GDM1 (cell line): ENCODE measurements at places on chromosomes 12 and 14.

DNA sequence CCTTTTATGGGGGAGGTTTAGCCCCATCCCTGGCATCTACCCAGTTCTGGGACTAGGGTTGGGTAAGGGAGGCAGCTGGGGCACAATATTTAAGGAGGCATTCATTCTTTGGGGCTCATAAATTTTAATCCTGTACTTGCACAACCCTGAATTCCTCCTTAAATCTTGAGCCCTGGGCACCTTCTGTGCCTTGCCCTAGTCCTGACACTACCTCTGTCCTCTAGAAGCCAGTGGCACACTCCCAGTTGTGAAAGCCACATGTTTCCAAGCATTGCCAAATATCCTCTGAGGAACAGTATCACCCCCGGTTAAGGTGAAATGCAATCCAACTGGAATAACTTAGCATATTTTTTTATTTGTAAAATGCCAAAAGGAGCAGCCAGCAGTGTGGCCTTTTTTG lies 36.6 kb downstream of the SLC16A7 start:
- DNase-seq = no peak

DNA sequence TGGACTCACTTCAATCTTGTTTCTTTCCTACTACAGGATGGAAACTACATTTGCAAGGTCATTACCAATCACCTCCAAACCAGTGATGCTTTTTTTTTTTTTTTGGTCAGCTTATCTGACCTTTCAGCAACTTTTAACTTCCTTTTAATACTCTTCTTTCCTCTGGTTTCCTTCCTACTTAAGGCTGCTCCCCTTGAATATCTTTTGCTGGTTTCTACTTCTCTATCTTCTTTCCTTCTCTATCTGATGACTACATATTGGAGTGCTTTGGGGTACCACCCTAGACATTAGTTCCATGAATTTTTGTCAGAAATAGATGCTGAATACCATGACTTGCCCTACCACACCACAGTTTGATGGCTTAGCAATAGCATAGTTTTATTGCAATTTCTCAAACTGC lies 197.7 kb upstream of the DDHD1 start:
- DNase-seq = no peak

DNA sequence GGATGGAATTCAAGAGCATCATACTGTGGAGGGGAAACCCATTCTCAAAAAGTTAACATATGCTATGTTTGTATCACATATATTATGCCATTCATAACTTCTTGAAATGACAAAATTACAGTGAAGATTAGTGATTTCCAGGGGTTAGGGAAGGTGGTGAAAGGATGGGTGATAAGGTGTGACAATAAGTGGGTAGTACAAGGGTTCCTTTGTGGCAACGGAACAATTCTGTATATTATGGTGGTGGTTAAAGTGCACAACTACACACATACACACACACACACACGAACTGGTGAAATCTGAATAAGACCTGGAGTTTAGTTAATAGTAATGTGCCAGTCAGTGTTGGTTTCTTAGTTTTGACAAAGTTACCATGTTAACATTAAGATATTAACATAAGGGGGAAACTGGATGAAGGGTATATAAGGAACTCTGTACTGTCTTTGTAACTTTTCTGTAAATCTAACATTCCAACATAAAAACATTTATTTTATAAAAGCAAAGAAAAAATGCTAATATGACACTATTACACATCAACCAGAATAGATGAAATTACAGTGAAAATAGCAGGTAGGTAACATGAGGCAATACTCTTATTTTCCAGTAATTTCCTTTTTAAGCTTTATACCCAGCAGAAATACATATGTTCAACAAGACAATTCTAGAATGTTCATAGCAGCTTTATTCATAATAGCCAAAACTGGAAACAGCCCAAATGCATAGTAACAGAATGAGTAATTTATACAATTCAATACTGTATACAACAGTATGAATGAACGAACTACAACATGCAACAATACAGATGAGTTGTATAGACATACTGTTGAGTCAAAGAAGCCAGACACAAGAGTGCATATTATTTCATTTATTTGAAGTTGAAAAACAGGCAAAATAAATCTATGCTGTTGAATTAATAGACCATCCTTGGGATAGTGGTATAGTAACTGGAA lies 44.0 kb upstream of the OR5AU1 start:
- DNase-seq = no peak

GRCh38 chr12:116039081-116039480 lies 238.4 kb downstream of the MED13L start:
- DNase-seq = no peak

GRCh38 chr12:66944365-66944764 lies 265.5 kb upstream of the GRIP1 start:
- no peak for DNase-seq

DNA sequence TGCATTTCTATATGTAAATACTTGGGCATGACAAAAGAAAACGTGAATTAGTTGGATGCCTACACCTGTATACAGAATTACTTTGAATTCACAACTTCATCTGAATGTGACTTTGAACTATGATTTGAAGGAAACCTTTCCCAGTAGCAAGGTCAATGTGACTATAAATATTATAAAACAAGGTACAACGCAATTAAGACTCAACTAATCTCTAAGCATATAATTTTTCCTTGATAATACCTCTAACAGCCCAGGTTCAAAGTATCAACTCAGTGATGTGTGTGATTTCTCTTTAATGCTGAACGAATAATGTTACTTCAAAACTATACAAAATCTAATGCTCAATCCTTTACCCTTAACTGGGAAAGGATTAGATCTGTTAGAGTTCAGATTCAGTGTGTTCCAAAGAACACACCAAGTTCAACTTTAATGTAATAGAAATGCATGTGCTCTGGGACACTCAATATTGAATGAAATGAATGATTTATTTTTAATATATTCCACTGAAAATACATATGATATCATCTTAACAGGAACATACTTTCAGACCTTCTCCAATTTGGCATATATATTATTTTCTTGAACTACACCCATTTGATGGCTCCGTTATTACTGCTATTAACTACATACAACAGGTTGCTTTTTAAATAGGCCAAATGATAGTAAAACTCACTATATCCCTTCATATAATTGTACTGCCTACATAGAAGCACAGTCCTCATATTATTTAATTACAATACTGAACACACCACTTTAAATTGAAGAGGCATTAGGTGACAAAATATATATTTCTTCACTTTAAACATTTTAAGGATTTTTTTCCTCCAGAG lies 40.1 kb upstream of the MTERF2 start:
- no peak for DNase-seq

DNA sequence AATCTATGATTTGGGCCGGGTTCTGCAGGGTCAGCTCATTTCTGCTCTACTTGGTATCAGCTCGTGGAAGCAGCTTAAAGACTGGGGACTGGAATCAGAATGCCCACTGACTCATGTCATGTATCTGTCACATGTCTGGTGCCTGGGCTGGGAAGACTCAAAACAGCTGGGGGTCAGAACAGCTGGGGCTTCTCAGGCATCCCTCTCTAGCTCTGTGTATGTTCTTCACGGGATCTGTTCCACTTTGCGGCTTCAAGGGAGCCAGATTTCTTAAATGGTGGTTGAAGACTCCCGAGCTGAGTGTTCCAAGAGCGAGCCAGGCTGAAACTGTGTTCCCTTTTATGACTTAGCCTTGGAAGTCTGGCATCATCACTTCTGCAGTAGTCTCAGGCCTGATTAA lies 11.9 kb downstream of the AEBP2 start:
- DNase-seq = no peak

DNA sequence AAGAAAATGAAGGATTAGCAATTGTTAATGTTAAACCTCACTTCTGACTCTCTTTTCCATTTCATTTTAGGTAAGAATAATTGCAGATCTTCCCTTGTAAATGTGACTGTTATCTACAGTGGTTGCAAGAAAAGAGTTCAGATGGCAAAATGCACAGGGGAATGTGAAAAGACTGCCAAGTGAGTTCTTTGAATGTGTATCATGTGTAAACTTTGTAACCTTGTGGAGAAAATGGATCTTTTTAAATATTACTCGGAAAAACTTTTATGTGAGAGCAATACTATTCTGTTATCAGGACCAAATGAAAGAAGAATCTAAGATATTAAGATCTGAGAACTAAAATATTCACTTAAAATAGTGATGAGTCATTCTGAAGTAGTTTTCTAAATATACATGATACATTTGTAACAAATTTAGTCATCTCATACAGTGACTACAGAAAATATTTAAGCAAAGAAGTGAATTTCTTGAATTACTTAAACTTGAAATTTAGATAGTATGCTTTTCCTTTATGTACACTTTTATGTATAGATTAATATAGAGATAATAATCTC lies 122.5 kb upstream of the CNTN1 start:
- DNase-seq = no peak

- DNase-seq = no peak
Measured at GRCh38 chr12:24739106-24739779, 209.7 kb downstream of the BCAT1 start.

DNA sequence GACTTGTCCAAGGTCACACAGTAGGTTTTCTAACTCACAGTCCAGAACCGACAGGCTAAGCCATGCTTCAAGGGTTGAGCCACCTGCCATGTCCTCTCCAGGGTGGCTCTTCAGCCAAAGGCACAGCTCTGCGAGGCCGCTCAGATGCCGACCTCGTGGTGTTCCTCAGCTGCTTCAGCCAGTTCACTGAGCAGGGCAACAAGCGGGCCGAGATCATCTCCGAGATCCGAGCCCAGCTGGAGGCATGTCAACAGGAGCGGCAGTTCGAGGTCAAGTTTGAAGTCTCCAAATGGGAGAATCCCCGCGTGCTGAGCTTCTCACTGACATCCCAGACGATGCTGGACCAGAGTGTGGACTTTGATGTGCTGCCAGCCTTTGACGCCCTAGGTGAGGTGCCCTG lies 12.7 kb upstream of the OAS2 start:
- no peak for DNase-seq

- DNase-seq = no peak
Measured at GRCh38 chr14:95290871-95291431, 28.8 kb downstream of the CLMN start.
